ENCODE measurements at places on chromosomes 12 and 14. TPM values are rescaled to one million over a fixed set of nuclear protein-coding genes. Genes with fewer than 3 reads are reported as not detected.

The KRT78 gene
- total RNA-seq, result not detected

The TSHR gene
- not detected for total RNA-seq

The PLEKHG7 gene
- total RNA-seq, result not detected

The CDCA4 gene
- total RNA-seq, result 20.2 TPM

Measured in CD8-positive, alpha-beta T cell (primary cell).